ENCODE measurements at places on chromosomes 2 and 18. TPM values are rescaled to one million over a fixed set of nuclear protein-coding genes. Genes with fewer than 3 reads are reported as not detected.
A peak's percentile ranks its signal among the peaks of the same experiment; 100 is the strongest.

GRCh38 chr2:226333388-226333787, 466.2 kb downstream of the IRS1 start:
- DNase-seq, result no peak
- H3K4me3 ChIP-seq, result no peak overlapping the region
- H3K36me3 ChIP-seq, result no peaks in the 10 kb centered on the region
- H3K27ac ChIP-seq, result no peak overlapping the region

- peaks cover 26% of the 10 kb centered on the region for H3K4me1 ChIP-seq
- no peak overlapping the region for H3K27ac ChIP-seq
- H3K36me3 ChIP-seq, result peaks cover 43% of the 10 kb centered on the region
- DNase-seq, result no peak
- H3K27me3 ChIP-seq, result no peaks in the 10 kb centered on the region
Observed at GRCh38 chr2:73961823-73962615, 22.7 kb upstream of the TET3 start.

The MSTN gene
- not detected for total RNA-seq

The UGT1A7 gene
- not detected for total RNA-seq

The ANKRD23 gene
- 16.9 TPM for total RNA-seq

The SGPP2 gene
- 3.1 TPM for total RNA-seq

DNA sequence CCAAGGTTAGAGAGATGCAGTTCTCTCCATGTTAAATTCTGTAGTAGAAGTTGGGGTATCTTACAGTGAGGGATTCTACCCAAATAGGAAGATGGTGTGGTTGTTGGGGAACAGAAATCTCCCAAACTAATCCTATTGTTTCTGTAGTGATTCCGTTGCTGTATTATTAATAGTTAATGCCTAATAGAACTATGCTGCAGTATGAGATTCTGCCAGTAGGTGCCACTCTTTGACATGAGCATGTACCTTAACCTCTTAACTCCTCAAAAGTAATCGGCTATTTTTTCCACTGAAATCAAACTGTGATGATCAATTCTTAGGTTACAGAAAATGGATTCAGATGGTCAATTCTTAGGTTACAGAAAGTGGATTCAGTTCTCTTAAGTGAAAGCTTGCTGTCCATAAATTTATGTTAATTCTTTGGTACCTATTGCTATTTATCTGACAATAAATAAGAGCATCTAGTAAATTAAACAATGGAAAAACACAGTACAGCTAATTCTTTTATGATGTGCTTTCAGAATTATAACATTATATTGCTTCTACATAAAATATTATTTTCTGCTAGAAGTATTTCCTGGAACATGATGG, 97.9 kb upstream of the DLX2 start:
- no peak overlapping the region for H3K4me3 ChIP-seq
- H3K27me3 ChIP-seq, result peaks cover 32% of the 10 kb centered on the region
- peaks cover 19% of the 10 kb centered on the region for H3K4me1 ChIP-seq
- H3K36me3 ChIP-seq, result peaks cover 6% of the 10 kb centered on the region
- H3K27ac ChIP-seq, result no peak overlapping the region
- peak; percentile 24 for DNase-seq

The RANBP2 gene
- total RNA-seq, result 51.1 TPM

GRCh38 chr18:27994571-27994970, 182.4 kb downstream of the CDH2 start:
- no peaks in the 10 kb centered on the region for H3K36me3 ChIP-seq
- no peaks in the 10 kb centered on the region for H3K27me3 ChIP-seq

DNA sequence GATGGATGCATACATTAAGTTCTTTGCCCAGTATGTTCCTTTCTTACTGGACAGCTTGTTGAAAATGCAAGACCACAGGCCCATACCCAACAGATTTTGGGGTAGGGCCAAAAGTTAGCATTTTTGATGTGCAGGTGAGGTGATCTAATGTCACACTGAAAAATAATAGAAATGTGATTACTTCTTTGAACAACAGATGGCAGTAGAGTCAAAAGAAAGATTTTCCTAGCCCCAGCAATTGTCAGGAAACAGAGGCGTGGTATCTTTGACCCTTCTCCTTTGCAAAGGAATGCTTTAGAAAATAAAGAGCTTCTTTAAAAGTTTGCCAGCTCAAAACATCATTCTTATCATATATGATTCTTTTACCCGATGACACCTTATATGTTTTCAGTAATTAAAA, 343.6 kb upstream of the SYT4 start:
- H3K36me3 ChIP-seq, result no peaks in the 10 kb centered on the region
- no peak overlapping the region for H3K27ac ChIP-seq
- no peaks in the 10 kb centered on the region for H3K4me1 ChIP-seq
- no peak for DNase-seq
- H3K27me3 ChIP-seq, result no peaks in the 10 kb centered on the region

DNA sequence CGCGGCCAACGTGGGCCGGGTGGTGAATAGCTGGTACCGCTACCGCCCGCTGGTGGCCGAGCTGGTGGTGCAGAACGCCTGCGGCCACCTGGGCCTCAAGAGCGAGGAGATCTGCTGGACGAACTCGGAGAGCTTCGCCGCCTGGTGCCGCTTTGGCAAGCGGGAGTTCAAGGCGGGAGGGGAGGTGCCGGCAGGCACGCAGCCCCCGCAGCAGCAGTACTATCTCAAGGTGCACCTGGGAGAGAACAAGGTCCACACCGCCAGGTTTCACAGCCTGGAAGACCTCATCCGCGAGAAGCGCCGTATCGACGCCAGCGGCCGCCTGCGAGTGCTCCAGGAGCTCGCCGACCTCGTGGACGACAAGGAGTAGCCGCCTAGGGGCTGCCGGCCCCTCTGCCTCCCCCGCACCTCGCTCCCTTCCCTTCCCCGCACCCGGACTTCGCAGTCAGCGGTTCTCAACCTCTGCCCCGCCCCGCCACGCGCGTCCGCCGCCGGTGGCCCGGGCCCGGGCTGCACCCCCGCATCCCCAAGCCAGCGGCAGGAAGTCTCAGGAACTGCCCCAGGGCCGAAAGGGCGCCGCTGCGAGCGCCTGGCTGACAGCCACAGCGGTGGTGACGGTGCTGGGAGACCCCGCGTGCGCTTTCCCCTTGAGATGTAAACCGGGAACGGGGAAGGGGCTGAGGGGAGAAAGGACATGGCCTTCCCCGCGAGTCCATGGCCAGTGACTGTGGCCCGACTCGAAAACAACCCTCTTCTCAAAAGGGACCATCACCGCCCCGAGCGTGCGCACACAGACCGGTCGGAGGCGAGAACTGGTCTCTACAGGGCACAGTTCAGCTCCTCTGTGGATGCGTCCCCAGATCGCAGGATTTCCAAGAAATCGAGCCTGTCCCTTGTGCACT, 2.2 kb downstream of the LRATD1 start:
- H3K36me3 ChIP-seq, result peaks cover 5% of the 10 kb centered on the region
- peaks cover 55% of the 10 kb centered on the region for H3K27me3 ChIP-seq

The TEX44 gene
- not detected for total RNA-seq

All from activated CD4-positive, alpha-beta memory T cell treated with anti-CD3 and anti-CD28 coated beads, Interleukin-2, amount 10 ng/mL, durations not matched to agents 7 days and 5 days (primary cell).